IPS DF 6.9 (cell line): ENCODE measurements at places on chromosomes 1 and 21.

- DNase-seq = no peak
Observed at GRCh38 chr1:233102341-233102740, 151.9 kb downstream of the NTPCR start.

DNA sequence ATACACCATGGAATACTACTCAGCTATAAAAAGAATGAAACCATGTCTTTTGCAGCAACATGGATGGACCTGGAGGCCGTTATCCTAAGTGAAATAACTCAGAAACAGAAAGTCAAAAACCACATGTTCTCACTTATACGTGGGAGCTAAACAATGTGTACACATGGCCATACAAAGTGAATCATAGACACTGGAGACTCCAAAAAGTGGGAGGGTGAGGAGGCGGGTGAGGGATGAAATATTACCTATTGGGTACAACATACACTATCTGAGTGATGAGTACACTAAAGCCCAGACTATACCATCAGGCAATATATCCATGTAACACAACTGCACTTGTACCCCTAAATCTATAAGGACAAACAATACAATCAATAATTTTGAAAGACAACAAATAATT, 39.5 kb upstream of the FAM20B start:
- no peak for DNase-seq

GRCh38 chr1:207191776-207192175, 87.7 kb downstream of the C4BPA start:
- DNase-seq = no peak

- DNase-seq = no peak
Observed at GRCh38 chr1:178137238-178137637, 43.3 kb downstream of the RASAL2 start.

DNA sequence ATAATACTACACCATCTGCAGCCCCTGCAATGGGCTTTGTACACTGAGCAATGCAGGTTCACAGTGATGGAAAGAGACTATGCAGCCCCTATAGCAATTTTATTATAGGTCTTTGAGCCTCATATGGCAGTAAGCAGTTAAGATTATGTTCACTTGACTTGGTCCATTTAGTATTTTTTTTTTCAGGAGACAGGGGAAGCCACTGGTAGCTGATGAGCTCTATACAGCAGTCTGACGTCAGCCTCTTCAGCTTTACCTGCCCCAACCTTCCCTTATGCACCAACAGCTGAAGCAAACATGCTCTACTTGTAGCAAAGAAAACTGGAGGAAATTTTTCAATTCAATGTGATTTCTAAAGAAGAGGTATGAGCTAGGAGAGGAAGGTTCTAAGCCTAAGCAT, 32.2 kb downstream of the AIDA start:
- no peak for DNase-seq

DNA sequence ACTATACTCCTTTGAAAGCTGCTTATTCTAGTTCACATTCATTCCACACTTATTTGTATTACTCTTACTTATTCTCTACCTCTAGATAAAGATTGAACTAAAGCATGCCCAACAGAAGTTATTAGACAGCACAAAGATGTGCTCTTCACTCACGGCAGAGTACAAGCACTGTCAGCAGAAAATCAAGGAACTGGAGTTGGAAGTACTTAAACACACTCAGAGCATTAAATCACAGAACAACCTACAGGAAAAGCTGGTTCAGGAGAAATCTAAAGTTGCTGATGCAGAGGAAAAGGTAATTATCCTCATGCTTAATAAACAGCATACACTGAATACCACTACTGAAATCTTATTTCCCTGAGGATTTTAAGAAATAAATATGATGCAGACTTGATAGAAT, 81.3 kb upstream of the PPIH start:
- DNase-seq = no peak

DNA sequence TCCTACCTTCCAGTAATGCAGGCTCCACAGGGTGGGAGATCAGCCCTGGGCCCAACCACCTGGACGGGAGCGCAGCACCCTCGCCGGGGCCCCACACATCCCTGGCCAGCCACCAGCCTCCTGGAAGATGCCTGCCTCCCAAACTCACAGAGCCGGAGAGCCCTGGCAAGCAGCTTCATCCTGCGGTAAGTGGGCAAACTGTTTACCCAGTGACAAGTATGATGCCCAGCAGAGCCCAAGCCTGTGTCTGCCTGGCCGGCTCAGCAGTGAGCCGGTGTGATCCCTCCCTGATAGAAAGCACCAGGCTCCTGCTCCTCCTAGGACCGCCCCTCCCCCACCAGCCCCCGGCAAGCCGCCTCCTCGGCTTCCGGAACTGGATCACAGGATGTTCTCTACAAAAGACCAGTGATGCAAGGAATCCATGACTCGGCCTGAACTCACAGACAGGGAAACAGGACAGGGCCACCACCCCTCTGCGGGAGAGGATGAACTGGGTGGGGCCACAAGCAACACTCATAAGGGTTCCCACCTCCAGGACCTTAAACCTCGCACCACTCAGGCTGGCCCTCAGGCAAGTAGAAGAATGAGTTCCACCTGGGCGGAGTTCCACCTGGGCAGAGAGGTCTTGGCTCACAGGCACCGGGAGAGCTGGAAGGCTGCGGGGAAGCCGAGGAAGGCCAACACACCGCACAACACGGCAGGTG, 7.9 kb downstream of the ACOT7 start:
- DNase-seq = no peak

DNA sequence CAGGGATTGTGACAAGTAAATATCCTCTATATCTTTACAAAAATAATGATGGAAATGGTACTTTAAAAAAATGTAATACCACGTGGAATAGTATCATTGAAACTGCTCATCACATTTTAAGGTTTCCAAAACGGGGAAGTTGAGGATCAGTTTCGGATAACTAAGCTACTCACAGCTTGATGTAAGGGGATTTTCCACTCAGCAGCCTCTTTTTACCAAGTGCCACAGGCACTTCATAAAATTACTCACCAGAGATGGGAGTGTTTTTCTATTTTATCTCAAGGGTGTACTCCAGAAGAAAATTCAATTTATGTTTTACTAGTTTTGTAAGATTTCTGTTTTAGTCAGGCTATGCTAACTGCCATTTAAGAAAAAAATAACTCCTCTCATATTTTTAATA, 91.7 kb downstream of the TPR start:
- DNase-seq = no peak

- DNase-seq = no peak
Observed at GRCh38 chr1:115135681-115136080, 46.4 kb upstream of the TSPAN2 start.

DNA sequence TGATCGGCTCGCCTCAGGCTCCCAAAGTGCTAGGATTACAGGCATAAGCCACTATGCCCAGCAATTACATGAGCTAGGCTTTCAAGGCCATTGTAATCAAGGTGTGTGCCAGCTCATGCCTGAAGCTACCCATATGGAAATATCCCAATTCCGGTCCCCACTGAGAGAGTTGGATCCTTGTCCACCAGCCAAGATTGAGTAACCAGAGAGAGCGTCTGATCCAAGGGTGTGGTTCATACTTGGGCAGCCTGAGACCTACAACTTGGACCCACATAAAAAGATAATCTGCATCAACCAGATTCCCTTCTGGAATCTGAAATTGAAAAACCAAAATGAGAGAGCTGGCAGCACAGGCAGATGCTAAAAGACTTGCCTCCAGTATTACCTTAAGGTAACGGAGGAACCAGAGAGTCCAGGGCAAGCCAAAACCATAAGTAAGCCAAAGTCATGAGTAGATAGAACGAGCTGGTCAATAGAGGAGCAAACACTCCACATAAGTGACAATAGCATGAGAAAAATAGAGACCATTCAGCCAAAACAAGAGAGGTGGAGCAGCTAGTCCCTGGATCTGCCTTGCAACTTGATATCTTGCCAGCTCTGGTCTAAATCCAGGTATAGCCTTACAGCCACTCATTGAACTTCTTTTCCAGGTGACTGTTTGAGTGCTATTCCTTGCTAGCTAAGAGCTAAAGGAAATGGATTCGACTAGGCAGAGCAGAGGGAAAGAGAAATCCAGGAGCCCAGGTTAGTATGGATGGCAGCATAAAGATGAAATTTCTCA, 63.8 kb upstream of the ATP1A1 start:
- no peak for DNase-seq

DNA sequence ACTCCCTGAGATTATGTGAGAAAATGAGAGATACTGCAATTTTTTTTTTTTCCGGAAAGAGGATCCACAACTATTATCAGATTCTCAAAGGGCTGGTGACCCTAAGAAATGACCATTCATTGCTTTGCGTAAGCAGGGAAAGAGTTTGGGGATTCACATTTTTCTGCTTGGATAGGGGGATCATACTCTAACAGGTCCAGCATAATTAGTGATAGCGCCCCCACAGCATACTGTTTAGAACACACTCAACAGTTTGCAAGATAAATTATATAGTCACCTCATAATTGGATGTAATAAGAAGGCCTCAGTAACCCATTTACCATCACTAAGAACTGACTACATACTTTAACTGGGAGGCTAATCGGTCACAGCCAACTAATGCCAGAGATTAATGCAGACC, 1.9 kb downstream of the CCT3 start:
- DNase-seq = no peak

GRCh38 chr21:26448751-26449150, 124.3 kb downstream of the CYYR1 start:
- no peak for DNase-seq

DNA sequence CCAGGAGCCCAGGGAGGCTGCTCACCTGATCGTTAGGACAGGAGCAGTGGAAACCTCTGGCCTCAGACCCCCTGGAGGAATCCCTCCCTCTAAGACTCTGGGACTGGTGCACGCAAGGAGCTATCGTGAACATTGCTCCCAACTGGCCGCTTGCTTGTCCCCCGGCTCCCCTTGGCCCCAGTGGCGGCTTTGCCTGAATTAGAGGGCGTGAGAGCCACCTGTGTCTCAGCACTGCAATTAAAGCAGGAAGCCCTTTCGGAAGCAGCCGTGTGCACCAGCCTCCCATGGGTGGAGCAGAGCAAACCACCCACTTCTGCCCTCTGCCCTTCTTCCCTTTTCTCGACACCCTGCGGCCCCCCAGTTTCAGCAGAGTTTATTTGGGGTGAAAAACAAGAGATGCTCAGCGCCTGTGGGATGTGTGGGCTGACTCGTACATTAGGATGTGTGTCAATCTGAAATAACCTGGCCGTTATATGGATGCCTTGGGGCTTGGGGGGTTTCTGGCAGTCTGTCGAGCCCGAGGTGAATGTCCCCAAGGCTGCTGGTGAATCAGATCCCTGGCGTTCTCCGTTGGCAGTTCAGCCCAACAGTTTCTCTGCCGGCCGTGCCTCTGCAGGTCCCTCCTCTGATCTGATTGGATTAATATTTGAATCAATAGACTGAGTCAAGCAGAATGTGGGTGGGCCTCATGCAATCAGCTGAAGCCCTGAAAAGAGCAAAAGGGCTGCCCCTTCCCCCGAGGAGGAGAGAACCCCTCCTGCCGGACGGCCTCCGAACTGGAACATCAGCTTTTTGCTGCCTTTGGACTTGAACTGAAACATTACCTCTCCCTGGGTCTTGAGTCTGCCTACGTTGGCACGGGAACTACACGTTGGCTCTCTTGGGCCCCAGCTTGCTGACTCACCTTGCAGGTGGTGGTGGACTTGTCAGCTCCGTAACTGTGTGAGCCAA, 7.3 kb upstream of the UMODL1 start:
- DNase-seq = no peak

DNA sequence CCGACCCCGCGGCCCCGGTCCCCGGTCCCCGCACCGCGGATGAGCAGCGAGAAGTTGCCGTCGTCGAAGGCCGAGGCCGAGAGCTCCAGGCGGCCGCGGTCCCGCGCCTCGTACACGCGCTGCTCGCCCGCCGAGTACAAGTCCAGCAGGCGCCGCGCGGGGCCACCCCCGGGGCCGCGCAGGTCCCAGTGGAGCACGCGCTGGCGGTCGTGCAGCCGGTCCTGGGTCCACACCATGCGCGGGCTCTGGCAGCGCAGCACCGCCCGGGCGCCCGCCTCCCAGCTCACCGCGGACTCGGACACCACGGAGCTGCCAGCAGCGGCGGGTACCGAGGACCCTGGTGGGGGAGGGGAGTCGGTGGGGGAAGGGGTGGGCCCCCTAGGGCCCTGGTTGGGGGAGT, 2.9 kb downstream of the MXRA8 start:
- no peak for DNase-seq

GRCh38 chr1:1150100-1150499, 23.6 kb upstream of the TTLL10 start:
- DNase-seq = no peak

- DNase-seq = no peak
Observed at GRCh38 chr1:51776408-51776807, 102.1 kb downstream of the NRDC start.

DNA sequence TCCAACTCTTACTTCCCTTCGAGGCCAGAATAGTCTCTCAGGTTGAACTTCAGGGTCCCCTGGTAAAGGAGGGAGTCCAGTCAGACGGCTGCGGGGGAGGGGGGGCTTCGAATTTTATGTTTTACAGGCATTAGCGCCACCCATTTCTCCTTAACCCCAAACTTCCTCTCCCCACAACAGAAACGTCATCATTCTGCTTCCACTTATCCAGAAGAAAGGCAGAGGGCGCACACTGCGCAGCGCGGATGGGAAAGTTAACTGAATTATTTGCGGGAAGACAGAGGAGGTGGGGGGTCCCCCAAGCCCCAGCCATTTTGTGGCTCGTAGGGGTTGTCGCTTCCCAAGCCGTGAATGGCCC, 529 bp upstream of the PRMT2 start:
- DNase-seq = peak; percentile 37

DNA sequence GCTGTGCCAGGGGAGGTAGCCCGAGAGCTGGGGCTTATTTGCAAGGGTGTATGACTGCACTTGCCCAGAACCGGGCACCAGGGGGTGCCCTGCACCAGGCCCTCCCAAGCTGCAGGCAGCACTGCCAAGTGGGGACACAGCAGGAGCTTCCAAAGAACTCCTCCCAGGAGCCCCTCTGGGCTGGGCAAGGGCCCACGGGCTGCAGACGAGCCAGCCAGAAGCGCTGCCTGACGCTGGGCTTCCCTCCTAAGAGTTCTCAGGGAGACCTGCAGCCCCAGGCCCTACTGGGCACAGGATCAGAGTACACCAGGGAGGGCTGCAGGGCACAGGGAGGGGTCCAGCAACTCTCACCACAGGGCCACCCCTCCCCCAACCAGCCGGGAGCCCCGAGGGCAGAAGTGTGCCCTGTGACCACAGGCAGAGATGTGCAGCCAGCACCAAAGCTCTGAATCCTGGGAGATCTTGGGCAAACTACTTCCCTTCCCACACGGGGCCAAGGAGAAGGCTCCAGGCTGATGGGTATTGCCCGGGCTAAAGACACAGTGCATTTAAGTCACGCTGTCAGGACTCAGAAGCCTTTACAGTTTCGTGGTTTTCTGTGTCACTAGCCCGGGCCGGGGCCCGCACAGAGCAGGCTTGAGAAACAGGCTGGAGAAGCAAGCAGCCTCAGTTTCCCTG, 63.4 kb downstream of the KCNAB2 start:
- no peak for DNase-seq

DNA sequence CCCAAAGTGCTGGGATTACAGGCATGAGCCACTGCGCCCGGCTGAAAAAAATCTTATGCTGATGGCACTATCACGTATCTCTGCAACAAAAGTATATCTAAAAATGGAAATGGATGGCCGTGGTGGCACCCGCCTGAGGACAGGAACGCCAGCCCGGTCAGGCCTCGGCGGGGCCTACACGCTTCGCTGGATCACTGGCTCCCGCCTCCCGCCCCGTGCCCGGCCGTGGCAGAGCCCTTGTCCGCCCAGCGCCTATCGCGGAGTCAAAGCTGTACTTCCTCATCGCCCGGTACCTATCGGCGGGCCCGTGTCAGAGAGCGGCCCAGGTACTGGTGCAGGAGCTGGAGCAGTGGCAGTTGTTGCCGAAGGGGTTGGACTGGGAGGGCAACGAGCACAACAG, 28.8 kb upstream of the PDPN start:
- no peak for DNase-seq

- DNase-seq = no peak
Observed at GRCh38 chr1:87202451-87202850, 126.2 kb upstream of the LMO4 start.

GRCh38 chr1:32341186-32341757, 5.2 kb upstream of the MARCKSL1 start:
- DNase-seq = no peak
